Left lung (tissue), 14 donors: ENCODE measurements at places on chromosomes 11 and 22.

DNA sequence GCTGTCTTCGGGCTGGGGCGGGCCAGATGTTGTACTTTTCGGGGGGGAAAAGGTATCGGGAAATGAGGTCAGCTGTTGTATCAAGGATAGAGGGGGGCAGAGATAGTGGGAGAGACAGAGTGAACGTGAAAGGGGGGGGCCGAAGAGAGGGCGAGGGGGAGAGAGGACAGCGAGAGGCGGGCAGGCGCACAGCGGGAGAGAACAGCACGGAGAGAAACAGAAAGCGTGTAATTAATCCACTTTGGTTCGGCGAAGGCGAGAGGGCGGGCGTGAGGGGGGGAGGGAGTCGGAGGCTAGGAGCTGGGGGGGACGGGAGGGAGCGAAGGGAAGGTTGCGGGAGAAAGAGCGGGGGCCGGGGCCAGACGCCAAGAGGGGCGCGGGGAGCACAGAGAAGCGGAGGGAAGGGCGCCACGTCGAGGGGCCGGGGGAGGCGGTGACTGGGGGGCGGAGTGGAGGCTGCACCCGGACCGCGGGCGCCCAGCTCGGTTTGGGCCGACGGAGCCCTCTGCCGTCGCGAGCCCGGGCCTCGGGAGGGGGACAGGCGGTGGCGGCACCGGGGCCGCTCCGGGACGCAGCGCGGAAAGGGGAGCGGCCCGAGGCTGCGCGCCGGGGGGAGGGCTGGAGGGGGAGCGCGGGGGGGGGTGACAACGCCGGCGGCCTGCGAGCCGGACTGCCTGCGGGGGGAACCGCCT is 612 bp downstream of the IGF2 start:
- DNase-seq = no peak

GRCh38 chr11:7668911-7669310 is 4.4 kb downstream of the CYB5R2 start:
- DNase-seq = no peak

GRCh38 chr11:114953039-114953438 is 274.7 kb downstream of the NXPE2 start:
- DNase-seq = no peak

GRCh38 chr11:70048279-70049024 is 29.7 kb upstream of the ANO1 start:
- no peak for DNase-seq

- no peak for DNase-seq
These were observed 93.4 kb upstream of the BIRC3 start for GRCh38 chr11:102223859-102224258.

DNA sequence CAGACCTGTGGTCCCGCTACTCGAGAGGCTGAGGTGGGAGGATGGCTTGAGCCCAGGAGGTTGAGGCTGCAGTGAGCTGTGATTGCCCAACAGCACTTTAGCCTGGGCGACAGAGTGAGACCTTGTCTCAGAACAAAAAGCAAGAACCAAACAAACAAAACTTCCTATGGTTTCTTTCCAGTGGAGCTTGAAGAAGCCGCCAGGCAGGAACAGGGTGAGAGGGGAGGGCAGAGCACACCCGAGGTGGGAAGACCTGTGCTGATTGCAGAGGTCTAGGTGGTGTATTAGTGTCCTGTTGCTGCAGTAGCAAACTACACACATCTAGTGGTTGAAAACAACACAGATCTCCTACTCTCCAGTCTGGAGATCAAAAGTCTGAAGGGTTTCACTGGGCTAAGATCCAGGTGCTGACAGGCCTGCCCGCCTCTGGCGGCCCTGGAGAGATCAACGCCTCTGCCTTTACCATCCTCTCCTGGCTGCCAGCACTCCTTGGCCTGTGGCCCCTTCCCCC is 10.5 kb downstream of the ARHGEF17 start:
- no peak for DNase-seq

GRCh38 chr22:42299586-42300258 is 29.3 kb upstream of the TCF20 start:
- peak; percentile 83 for DNase-seq
